ENCODE measurements at places on chromosomes 11 and 22.

GRCh38 chr22:48629631-48630432, 1197.8 kb downstream of the BRD1 start:
- DNase-seq, result no peak

GRCh38 chr11:45155627-45156180, 9.3 kb downstream of the PRDM11 start:
- no peak for DNase-seq

DNA sequence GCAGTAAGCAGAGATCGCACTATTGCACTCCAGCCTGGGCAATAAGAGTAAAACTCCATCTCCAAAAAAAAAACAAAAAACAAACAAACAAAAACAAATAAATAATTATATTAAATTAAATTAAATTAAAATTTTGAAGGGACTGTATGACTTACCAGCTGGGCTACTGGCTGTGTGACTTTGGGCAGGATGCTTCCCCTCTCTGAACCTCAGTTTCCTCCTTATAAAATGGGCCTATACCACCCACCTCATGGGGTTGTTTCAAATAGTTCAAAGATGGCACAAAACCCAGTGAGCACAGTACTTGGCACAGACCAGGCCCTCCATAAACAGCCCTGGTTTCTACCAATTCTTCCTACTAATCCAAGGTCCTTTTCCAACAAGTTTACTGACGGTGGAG, 34.9 kb downstream of the ASCC2 start:
- DNase-seq, result no peak

- no peak for DNase-seq
These were observed 170.9 kb upstream of the CTSC start for GRCh38 chr11:88508418-88508758.

- DNase-seq, result no peak
These were observed 1.1 kb downstream of the CSTF3 start for GRCh38 chr11:33160136-33160535.

- DNase-seq, result no peak
These were observed 2.9 kb downstream of the ATG2A start for GRCh38 chr11:64914123-64914522.

DNA sequence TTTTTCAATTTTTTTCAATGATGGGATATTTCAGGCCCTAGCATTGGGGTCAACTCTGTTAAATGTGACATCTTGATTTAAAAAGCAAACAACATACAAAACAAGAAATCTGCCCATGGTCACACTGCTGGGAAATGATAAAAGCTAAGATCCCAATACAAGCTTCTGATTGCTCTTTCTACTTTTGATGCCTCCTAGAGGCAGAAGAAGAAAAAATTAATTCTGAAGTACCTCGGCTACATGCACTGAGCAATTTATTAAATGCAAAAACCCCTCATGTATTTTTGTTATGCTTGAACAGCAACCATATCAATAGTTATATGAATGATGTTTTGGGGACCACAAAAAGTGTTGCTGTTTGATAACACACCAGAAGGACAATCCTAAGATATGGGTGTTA, 342.1 kb upstream of the NARS2 start:
- DNase-seq, result no peak

GRCh38 chr22:30610299-30610698, 3.3 kb downstream of the TCN2 start:
- DNase-seq, result no peak

- no peak for DNase-seq
These were observed 15.6 kb upstream of the SYT13 start for GRCh38 chr11:45301537-45302246.

DNA sequence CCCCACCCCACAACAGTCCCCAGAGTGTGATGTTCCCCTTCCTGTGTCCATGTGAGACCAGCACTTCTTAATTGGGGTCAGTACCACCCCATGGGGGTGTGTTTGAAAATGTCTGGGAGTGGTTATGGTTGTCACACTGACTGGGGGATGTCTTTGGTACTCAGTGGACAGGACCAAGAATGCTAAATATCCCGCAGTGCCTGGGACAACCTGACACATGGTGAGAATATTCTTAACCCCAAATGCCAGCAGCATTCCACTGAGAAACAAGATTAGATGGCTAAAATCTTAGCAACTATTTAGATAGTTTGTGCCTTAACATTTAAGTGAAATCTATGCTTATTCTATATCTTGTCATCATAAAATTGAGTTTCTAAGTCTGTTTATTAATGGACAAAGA, 177.5 kb upstream of the ZBED5 start:
- no peak for DNase-seq

DNA sequence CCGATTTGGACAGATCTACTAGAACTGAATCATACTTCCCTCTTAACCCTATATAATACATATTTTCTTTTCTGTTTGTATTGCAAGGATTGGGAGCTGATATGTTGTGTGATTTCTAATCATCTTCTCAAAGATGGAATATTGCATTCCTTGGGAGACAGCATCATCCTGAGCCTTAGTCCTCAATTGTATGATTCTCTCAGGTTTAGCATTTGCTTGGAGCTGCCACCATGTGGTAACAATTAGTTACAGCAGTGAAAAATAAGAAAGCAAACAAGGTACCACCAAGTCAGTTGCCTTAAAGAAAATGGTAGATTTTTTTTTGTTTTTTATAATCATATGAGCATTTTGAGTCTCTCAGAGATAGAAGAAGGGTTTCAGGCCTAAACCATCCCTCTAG, 11.9 kb downstream of the SNX19 start:
- no peak for DNase-seq

DNA sequence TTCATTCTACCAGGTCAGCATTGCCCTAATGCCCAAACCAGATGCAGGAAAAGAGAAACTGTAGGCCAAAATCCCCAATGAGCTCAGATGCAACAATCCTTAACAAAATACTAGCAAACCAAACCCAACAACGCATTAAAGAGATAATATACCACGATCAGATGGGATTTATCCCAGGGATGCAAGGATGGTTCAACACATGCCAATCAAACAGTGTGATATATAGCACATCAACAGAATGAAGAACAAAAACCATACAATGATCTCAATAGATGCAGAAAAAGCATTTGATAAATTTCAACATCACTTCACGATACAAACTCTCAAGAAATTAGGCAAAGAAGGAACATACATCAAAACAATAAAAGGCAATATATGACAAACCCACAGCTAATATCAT, 45.0 kb downstream of the IMMP1L start:
- DNase-seq, result no peak

- DNase-seq, result no peak
These were observed 22.8 kb downstream of the FLRT1 start for GRCh38 chr11:64058494-64058893.

DNA sequence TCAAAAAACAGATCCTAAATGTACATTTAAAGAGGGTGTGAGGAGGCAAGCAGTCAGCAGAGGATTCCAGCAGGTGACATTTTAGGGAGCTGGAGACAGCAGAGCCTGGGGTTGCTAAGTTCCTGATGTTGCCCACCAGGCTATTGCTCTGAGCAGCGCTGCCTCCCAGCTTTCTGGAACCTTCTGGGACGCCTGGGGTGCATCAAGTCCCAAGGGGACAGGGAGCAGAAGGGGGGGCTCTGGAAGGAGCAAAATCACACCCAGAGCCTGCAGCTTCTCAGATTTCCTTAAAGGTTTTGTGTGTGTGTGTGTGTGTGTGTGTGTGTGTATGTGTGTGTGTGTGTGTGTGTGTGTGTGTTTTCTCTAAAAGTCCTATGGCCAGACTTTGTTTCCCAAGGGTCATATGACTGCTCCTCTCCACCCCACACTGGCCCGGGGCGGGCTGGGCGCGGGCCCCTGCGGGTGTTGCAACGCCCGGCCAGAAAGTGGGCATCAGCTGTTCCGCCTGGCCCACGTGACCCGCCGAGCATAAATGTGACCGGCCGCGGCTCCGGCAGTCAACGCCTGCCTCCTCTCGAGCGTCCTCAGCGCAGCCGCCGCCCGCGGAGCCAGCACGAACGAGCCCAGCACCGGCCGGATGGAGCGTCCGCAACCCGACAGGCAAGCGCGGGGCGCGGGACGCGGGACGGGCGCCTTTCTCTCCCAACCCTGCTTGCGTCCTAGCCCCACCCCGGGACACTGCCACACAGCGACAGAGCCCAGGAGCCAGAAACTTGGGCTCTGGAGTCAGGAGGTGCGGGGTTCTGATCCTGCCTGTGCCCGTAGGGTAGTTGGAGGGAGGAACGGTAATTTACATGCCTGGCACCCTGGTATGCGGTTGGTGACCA, at the start of gene HMOX1:
Gene HMOX1 (plus strand): TSS at position 560 of the 887 bp plus-strand sequence. CDS start 78 bp downstream, at position 638.
- peak; percentile 86 for DNase-seq

DNA sequence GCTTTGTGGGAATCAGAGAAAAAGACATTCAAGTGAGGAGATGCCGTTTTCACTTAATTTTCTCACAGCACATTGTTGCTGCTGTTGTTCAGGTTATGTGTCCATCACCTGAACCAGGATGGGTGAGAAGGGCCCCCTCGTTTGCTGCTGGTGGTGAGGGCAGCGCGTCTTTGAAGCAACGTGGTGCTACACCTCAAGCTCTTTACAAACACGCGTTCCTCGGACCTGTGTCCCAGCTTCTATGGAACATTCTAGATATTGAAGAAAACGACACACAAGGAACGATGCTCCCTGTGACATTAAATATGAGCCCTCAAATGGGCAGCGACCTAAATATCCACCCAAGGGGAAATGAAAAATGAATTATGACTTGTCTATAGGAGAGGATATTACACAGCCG, 418.6 kb downstream of the MN1 start:
- no peak for DNase-seq

DNA sequence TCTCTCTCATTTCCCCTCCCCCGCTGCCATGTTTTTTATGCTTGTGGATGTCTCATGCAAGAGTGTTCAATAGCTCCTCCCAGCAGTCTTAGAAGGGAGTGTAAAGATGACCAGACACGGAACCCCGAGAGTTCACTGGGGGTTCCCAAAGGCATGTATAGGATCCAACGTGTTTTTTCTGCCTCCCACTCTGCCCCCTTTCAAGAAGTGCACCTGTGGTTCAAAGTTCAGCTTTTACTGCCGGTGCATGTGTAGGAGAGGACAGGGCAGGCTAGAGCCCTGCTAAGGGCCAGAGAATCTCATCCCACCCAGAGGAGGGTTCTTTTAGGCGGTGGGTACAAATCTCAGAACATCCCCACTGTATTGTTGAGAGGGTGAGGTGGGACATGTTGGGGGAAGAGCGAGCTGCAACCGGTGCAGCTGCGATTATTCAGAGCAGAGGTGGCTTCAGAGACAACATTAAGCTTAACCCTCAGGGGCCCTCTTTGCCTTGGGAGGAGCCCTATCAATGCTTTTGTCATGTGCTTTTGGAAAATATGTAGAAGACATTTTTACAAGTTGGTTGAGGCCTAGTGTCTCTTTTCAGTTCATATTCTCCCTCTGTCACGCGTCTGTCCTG, 14.5 kb downstream of the MIF start:
- no peak for DNase-seq

- no peak for DNase-seq
These were observed 5.5 kb upstream of the DNAL4 start for GRCh38 chr22:38799265-38800002.

DNA sequence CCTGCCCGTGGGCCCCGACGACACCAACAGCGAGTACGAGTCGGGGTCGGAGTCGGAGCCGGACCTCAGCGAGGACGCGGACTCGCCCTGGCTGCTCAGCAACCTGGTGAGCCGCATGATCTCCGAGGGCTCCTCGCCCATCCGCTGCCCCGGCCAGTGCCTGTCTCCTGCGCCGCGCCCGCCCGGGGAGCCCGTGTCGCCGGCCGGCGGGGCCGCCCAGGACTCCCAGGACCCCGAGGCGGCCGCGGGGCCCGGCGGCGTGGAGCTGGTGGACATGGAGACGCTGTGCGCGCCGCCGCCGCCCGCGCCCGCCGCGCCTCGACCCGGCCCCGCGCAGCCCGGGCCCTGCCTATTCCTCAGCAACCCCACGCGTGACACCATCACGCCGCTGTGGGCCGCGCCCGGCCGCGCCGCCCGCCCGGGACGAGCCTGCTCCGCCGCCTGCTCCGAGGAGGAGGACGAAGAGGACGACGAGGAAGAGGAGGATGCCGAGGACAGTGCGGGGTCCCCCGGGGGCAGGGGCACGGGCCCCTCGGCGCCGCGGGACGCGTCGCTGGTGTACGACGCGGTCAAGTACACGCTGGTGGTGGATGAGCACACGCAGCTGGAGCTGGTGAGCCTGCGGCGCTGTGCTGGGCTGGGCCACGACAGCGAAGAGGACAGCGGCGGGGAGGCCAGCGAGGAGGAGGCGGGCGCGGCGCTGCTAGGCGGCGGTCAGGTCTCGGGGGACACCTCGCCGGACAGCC, 3.8 kb downstream of the MAPK8IP2 start:
- no peak for DNase-seq

DNA sequence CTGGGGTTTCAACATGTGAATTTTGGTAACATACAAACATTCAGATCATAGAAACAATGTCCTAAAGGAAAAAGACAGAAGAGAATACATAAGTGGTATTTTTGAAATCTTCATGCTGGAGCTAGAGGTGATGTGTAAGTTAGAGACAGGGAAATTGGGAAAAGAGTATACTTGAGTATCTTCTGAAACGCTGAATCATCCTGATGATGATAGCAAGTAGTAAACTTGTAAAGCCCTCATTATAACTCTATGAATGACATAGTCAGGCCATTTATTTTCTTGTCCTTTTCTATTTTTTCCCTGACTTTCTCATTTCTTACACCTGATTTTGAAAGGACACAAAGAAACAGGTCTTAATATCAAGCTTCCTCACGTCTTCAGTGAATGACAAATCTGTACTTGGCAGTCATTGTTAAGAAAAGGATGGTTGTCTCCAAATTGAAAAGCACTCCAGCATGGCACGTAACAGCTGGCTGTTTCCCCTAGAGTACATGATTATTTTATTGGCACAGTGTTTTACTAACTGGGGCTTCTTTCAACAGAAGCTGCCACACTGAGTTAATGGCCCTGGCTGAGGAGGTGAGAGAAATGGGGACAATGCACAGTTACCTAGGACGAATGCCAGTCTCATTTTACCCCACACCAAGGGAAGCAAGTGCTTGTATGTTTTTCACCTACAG, 140.7 kb upstream of the CTSC start:
- DNase-seq, result no peak

- DNase-seq, result no peak
These were observed 152.3 kb upstream of the CCDC90B start for GRCh38 chr11:83438438-83438837.

DNA sequence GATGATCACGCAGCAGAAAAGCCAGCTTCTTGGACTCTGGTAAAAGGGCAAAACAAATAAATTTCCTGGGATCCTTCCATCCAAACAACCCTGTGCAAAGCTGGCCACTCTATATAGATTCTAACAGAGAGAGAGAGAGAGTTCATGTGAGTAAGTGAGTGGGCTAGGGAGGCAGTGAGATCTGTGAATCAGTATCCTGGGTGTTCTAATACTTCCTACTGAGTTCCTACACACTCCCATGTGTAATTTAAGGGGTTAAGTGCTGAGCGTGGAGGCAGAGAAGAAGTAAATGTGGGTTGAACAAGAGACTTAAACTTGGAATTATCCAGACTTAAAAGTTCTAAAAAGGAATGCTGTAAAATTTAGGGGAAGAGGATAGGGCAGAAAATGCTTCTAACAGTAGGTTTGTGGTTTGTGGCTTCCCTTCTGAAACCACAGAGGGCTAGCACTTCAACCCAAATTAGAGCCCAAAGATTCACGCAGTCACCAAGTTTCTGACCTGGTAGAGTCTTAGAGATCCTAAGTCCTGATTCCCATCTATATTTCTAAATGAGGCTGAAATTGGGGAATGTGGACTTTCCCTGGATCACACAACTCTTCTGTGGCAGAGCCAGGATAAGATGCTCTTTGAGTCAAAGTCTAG, 413.9 kb downstream of the TENM4 start:
- no peak for DNase-seq

All from foreskin melanocyte (primary cell).